ENCODE measurements at places on chromosomes 1 and 21.
A peak's percentile ranks its signal among the peaks of the same experiment; 100 is the strongest.

GRCh38 chr21:43994646-43995045 is 17.5 kb upstream of the TRAPPC10 start:
- DNase-seq, result no peak

GRCh38 chr1:211714154-211714553 is 38.7 kb upstream of the NEK2 start:
- DNase-seq, result no peak

DNA sequence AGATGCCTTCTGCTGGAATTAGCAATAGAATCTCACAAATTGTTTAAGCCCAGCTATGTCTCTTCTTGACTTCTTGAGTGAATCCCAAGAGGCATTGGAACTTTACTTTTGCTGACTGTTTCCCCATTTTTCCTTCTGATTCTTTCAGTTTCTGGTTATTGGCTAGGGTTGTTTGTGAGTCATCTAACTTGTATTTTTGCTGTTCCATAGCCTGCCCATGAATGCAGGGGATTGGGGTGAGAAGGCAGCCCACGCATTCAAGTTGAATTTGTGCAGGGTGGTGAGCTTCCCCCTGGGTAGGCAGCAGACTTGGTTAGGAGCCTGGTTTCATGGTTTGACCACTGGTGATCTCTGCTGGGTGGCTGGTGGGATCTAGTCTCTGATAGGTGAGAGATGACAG is 10.4 kb upstream of the KLF17 start:
- DNase-seq, result peak; percentile 83

GRCh38 chr1:72326494-72326893 is 44.2 kb upstream of the NEGR1 start:
- no peak for DNase-seq

GRCh38 chr1:91080650-91081049 is 58.8 kb upstream of the ZNF644 start:
- DNase-seq, result peak; percentile 8

DNA sequence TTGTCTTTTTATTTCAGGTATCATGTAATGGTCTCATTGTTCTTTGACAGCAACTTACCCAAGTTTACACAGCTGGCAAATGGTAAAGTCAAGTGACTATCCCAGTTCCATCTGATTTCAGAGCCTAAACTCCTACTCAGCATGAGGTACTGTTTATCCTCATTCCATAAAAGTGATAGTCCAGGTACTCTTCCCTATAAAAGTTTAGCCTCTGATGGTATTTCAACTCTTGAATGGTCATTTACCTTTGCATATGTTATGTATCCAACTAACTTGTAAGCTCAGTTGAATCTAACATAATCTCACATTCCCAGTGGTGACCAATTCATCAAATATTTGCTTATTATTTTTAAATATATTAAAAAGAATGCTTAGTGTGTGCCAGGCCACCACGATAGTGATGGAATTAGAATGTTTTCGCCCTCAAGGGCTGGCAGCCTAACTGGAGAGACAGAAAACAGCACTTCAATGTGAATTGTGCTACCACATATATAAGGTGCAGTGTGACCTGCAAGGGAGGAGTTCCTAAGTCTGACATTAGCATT is 307.1 kb downstream of the CTH start:
- DNase-seq, result no peak

DNA sequence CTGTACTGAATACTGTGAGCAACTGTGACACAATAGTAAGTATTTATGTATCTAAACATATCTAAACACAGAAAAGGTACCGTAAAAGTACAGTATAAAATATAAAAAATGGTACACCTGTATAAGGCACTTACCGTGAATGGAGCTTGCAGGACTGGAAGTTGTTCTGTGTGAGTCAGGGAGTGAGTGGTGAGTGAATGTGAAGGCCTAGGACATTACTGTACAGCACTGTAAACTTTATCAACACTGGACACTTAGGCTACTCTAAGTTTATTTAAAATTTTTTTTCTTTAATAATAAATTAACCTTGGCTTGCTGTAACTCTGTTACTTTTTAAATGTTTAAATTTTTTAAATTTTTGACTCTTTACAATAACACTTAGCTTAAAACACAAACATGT is 24.5 kb upstream of the SHCBP1L start:
- no peak for DNase-seq

GRCh38 chr1:179080866-179081686 is 794 bp upstream of the TOR3A start:
- DNase-seq, result no peak

GRCh38 chr1:6260433-6260934 is 414 bp downstream of the GPR153 start:
- DNase-seq, result no peak

DNA sequence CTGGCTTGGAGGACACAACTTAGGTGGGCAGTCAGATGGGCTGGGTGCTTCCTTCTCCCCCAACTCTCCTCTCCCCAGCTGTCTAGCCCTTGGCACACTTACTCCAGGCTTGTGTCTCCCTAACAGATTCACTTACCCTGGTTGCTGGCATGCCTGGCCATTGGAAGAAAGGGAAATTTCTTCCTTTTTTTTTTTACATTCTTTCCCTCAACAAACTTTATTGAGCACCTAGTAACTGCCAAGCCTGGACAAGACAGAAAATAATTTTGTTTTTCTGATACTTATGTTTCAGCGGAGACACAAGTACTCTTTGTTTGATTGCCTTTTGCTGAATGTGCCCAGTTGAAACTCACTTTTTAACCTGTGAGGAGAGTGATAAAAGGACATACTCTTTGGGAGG is 144.3 kb upstream of the KCNJ6 start:
- DNase-seq, result no peak

- DNase-seq, result no peak
Observed at GRCh38 chr1:162144853-162145252, 75.4 kb downstream of the NOS1AP start.

- DNase-seq, result peak; percentile 51
Observed at GRCh38 chr1:82227306-82228095, 426.8 kb downstream of the ADGRL2 start.

GRCh38 chr1:59391212-59392179 is 94.6 kb downstream of the FGGY start:
- no peak for DNase-seq

DNA sequence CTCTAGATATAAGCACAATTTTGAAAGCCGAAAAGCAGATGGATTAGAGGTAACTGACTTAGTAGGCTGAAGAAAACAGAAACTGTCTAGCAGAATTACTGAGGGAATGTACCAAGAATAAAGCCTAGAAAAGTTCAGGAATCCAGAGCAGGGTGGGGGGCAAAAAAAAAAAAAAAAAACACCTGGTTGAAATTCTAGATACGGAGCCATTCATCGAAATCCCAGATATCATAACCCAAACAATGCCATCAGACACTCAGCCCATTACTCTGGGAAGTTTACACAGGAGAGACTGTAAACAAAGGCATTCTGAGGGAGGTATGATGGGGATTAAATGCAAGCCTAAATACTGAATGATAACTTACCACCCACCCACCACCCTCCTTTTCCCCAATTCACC is 45.6 kb downstream of the ENAH start:
- DNase-seq, result no peak

- DNase-seq, result no peak
Observed at GRCh38 chr1:14599800-14600199, 1.3 kb downstream of the KAZN start.

GRCh38 chr1:160032165-160032820 is 503 bp upstream of the PIGM start:
- DNase-seq, result no peak

GRCh38 chr1:115465802-115466363 is 127.8 kb upstream of the NGF start:
- DNase-seq, result no peak

- DNase-seq, result peak; percentile 95
Observed at GRCh38 chr1:185973645-185974044, 239.5 kb downstream of the HMCN1 start.

DNA sequence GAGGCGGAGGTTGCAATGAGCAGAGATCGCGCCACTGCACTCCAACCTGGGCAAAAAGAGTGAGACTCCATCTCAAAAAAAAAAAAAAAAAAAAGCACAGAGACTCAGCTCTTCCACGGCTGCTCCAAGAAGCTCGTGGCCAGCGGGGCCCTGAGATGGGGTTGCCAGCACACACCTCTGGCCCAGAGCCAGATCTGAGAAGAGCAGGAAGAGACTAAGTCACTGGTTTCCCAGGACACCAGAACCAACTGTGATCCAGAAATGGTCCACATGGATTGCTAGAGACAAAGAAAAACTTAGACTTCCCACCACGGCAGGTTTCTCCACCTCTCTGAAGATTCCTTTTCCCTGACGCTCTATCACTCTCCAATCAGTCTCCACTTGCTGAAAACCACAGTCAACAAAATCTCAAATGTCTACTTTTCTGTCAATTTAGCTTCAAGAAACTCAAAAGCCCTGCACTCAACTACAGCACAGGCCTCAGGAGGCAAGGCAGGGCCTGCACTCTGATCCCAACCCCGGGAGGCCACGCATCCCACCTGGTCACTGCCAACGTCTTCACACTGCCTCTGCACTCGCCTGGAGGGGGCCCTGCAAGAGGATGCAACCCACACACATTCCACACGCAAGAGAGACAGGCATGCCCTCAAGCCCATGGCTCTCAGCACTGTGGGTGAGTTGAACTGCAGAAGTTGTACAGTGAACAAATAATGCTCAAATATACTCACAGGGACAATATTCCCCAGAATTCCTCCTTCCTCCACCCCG is 79.0 kb downstream of the NPHP4 start:
- no peak for DNase-seq

DNA sequence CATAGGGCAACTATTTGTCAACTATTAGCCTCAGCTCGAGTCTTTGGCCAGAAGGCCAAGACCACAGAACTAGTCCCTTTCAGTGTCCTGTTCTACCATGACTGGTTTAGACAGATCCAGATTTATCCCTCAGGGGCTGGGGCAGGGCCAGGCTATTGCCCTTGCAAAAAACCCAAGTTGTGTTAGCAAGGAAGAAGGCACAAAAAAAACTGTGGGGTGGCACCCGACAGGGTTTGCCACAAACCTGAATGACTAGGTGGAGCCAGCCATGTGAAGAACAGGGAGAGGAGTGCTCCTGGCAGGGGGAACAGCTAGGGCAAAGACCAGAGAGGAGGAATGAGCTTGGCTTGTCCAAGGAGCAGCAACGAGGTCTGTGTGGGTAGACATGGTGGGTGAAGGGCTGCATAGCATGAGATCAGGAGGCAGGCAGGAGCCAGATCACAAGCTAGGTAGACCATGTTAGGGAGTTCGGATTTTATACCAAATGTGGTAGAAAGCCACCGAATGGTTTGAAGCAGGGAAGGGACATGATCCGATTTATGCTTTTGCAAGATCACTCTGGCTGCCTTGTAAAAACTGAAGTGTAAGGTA is 4.3 kb downstream of the DCST1 start:
- DNase-seq, result no peak

GRCh38 chr1:89598450-89599331 is 34.2 kb upstream of the LRRC8C start:
- DNase-seq, result peak; percentile 53

Data from fibroblast of mammary gland (primary cell).